ENCODE measurements at places on chromosomes 11 and 22.

DNA sequence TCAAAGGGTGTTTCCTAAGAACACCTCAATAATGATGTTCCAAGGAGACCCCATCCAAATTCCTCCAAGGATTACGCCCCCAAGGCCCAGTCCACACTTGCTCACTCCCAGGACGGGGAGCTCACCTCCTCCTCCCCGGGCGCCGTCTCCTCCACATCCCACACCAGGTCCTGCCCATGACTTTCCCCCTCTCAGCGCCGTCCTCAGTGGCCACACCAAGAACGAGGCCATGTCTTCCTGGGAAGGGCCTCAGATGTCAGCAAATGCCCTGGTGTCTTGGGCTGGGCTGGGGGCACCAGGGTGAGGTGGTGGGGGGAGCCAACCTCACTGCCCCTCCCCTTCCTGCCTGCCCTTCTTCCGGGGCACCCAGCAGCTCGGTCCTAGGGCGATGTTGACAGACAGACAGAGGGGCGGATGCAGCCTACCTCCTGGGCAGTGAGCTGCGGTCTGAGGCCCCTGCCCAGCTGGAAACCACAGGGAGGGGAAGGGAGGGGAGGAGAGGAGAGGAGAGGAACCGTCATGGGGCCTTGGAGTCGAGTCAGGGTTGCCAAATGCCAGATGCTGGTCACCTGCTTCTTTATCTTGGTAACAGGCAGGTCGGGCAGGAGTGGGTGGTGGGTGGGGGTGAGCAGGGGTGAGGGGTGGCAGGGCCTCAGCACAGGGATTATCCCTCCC is at the start of the genes C11orf21 and TSPAN32:
Gene C11orf21, minus strand, starts transcription at position 288 of the 675 bp plus-strand sequence. Its CDS starts 110 bp downstream, at position 178.
Gene TSPAN32, plus strand, starts transcription at position 383 of the 675 bp plus-strand sequence. Its CDS starts 137 bp downstream, at position 520.
- DNase-seq: peak; percentile 84

DNA sequence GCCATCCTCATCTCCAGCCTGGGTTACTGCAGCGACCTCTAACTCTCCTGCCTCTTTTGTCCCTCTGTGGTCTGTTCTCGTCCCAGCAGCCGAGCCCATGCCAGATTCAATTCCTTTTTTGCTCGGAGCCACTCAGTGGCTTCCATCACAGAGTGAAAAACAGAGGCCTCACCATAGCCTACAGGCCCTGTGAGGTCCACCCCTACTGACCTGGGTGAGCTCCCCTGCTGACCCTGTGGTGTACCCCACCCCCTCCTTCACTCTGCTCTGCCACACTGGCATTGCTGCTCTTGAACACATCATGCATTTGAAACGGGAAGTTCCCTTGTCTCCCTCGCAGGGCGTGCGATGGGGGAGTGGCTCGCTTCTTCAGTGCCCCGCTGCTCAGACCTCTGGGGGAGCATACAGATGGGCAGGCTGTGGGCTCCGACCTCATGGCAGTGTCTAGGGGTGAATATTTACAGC is 2.1 kb downstream of the AIP start:
- peak; percentile 88 for DNase-seq

DNA sequence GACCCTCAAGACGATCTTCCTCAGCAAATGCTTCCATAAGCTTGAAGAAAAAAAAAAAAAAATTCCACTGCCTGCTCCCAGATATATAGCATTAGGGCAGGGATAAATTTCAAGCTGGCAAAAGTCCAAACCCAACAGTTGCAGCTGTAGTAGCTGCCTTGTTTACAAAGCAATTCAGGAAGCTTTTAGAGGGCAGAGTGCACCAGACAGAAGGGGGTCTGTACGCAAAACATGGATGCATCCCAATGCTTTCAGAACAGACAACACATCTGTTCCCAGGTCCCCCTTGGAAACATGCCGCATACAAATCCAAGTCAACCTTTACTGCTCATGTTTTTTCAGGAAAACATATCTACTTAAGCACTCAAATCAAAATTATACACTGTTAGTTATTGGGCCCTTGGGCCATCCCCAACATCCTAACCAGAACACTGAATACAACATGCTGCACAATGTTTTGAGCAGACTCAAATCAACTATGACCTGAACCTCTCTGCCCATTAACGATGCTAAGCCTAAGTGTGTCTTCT is 94.5 kb downstream of the CADM1 start:
- no peak for DNase-seq

- no peak for DNase-seq
Observed at GRCh38 chr11:69075421-69076128, 26.8 kb downstream of the TPCN2 start.

DNA sequence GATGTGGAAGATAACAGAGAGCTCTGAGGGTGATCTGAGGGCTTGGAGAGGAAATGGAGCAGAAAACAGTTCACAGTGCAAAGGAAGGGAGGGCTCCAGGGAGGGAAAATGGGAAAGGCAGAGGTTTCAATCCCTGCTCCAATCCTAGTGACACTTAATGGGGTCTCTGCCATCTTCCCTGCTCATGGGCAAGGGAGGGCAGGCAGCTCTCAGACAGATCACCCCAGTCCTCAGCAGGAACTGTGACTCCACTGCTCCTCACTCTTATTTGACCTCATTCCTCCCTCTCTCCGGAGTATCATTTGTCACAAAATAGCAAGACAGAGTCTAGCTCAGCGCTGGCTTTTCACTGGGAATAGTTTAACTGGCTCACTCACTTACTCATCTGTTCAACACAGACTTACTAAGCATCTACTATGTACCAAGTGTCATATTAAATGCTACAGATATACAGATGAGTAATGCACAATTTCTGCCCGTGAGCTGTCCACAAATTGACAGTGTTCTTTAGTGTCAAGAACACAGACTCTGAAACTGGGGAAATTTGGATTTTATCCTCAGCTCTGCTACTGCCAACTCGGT is 817.4 kb downstream of the OPCML start:
- DNase-seq: no peak

DNA sequence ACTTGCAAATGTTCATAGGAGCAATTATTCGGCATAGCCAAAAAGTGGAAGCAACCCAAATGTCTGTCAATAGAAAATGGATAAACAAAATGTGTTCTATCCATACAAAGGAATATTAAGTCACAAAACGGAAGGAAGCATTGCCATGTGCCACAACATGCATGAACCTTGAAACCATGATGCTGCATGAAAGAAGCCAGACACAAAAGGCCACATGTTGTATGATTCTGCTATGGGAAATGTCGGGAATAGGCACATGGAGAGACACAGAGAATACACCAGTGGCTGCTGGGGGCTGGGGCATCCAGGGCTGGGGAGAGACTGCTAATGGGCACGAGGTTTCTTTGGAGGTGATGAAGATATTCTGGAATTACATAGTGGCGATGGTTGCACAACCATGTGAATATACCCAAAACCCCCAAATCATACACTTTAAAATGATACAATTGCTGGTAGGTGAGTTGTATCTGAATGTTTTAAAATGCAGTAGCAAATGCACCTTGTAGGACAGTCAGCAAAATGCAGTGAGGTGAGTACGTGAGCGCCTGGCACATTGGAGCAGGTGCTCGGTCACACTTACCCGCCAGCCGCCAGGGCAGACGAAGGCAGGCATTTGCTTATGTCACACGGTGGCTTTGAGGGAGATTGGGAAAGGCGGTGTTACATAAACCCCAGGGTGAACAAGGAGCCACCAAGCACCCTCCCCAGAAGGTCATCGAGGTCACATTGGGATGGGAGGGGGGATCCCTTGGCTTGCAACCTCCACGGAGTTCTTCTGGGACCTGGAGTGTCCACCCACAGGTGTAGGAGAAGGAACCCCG is 6.3 kb upstream of the OSM start:
- DNase-seq: no peak

DNA sequence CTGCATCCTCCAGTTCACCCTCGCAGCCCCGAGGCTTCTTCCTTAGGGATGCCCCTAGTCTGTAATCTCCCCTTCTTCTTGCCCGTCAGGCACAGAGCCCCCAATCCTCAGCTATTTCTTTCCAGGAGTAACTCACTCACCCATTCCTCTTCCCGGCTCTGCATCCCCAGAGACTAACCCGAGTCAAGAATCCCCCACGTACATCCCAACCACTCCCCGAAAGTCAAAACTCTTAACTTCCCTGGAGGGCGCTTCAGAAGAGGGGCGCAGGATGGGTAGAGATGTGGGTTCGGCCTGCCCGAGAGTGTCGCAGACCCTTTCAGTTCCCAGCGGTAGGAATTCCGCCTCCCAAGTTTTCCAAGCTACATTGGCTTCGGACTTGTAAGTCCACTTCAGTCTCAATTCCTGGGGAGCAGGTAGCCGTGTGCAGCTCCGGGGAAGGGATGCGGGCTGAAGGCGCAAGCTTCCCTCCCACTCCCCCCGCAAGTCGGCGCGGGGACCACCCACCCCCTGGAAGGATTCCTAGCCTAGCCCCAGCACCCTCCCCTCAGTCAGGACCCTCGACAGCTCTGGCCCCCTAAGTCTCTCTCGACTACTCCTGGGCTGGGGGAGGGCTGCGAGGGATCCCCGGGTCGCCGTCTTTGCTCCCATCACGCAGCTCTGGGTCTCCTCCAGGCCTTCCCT is 871 bp downstream of the BDNF start:
- no peak for DNase-seq

DNA sequence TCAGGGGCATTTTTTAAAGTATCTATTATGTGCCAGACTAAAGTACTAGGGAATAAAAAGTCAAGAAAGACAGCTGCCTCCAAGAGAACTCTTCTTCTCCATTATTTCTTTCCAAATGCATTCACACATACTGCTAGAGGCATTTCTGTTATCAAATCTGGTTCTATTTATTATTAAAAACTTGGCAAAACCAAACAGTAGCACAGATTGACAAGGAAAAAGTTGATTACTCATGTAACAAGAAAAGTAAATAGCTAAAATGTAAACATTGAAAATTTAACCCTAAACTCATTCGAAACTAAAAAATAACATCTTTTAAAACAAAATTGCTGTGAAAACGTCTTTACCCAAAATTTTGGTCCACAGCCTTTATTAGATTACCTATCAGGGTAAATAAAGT is 132.9 kb upstream of the GUCY1A2 start:
- no peak for DNase-seq

DNA sequence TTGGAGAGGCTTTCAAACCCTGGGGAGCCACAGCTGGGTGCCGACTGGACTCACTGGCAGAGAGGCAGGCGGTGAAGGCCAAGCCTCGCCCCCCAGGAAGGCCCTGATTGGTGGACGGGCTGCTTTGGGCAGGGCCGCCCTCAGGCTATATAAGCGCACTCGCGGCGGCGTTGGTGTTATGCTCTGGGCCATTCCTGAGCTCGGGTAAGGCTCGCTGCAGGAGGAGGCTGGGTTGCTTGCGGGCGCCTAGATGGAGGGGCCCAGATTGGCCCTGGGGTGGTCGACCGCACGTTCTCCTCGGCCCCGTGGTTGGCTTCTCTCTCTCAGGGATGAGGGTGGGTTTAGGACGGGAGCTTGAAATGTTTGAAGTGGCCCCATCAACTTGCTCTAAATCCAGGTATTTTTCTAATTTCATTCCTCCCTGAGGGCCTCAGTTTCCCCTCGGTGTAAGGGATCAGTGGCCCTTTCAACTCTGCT is at the start of gene SPDYC:
Gene SPDYC, plus strand, starts transcription at position 176 of the 477 bp plus-strand sequence. CDS start 1,125 bp downstream, outside the sequence.
- no peak for DNase-seq

DNA sequence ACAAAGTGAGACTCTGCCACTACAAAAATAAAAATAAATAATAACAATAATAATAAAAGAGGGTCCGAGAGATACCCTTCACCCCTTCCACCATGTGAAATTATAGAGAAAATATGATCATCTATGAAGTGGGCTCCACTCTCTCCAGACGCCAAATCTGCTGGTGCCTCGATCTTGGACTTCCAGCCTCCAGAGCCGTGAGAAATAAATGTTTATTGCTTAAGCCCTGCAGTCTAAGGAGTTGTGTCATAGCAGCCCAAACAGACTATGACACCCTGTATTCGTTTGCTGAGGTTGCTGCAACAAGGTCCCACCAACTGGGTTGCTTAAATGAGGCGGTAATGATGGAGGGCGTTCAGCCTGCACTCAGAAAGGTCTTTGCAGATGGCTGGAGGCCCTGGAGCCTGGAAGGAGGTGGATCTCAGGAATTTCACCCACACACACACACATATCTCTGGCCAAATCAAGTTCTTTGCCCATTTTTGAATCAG is 7.6 kb upstream of the SEPTIN5 start:
- DNase-seq: peak; percentile 5

DNA sequence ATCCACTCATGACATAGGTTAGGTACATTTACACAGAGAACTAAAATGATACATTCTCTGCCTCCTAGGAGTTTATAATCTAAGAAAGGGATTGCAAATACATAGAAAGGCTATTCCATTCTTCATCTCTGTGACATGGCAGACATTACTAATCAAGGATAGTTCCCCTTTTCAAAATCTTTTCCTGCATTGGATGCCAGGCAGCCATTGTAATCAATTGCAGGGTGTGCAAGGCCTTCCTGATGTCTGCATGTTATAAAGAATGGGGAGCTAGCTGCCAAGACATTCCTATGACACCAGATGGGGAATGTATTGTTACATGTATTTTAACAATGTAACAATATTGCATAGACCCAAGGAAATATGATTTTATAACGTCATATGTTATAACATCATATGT is 82.0 kb downstream of the KIRREL3 start:
- no peak for DNase-seq

DNA sequence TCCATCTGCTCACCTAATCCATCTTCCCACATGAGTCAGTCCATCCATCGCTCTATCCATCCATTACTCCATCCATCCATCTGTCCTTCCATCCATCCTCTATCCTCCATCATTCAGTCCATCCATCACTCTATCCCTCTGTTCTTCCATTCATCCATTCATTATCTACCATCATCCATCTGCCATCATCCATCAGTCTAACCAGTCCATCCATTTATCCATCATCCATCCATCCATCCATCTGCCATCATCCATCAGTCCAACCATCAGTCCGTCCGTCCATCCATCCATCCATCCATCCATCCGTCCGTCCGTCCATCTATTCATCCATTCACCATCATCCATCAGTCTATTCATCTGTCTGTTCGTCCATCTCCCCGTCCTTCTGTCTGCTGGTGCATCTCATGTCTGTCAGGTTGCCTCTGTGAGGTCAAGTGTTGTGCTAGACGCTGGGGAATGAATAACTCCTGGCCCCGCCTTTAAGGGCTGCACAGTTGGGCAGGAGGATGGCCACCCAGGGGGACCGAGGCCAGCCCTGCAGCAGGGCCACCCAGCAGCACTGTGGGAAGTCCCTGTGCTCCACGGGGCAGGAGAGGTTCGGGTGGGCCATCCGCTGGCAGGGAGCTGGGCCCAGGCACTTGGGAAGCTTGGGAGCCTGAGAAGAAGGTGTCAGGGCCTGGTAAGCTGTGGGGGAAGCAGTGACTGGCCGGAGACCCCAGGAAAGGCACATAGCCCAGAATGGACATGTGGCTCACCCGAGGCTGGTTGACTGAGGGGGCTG is 137.1 kb downstream of the CTTN start:
- no peak for DNase-seq

DNA sequence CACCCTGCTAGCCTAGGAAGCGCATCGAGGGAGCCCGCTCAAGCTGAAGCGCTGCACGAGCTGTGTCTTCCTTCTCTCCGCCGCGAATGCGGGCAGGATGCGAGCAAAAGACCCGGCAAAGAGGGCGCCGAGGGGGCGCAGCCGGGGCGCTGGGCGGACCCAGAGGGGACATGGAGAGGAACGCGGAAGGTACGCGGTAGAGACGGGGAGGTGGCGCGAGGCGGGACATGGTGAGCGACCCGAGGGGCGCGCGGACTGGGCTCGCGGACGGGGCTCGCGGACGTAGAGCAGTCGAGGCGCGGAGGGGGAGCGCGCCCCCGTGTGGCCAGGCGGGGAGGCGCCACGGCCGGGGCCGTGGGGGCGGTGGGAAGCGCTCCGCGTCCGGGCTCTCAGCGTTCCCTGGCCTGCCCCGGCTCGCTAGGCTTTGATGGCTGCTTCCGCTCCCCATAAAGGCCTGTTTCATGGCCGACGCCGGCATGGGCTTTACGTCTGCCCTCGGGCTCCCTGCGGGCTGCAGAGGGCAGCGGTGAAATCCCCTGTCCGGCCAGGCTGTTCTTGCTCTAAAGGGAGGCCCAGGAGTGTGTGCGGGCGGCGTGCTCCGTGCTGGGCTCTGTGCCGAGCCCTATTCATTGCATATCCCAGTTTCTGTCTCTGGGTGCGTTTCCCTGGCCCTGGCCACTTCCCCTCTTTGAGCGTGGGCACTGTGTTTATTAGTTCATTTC is 31.2 kb upstream of the TRIM29 start:
- DNase-seq: peak; percentile 79
